ENCODE measurements at places on chromosomes 3 and 15.

GRCh38 chr15:70418943-70419342, 321.2 kb upstream of the TLE3 start:
- H3K27ac ChIP-seq: no peak overlapping the region
- DNase-seq: no peak

- peaks cover 18% of the 10 kb centered on the region for H3K36me3 ChIP-seq
- peaks cover 68% of the 10 kb centered on the region for H3K4me1 ChIP-seq
- peak within 1 kb of the TSS; percentile 99 for H3K4me3 ChIP-seq
Measured at GRCh38 chr3:111998636-111999483, at the start of gene TAGLN3. Gene TAGLN3, plus strand, starts transcription at chr3:111998922. Its CDS starts 501 bp downstream, at chr3:111999423.

- H3K4me1 ChIP-seq: peaks cover 16% of the 10 kb centered on the region
- H3K27me3 ChIP-seq: no peaks in the 10 kb centered on the region
- H3K27ac ChIP-seq: no peak overlapping the region
- no peak overlapping the region for H3K4me3 ChIP-seq
- no peak for DNase-seq
Measured at GRCh38 chr15:100763835-100764750, 115.5 kb upstream of the ALDH1A3 start.

- no peak overlapping the region for H3K4me3 ChIP-seq
- no peaks in the 10 kb centered on the region for H3K27me3 ChIP-seq
- H3K27ac ChIP-seq: no peak overlapping the region
- no peaks in the 10 kb centered on the region for H3K36me3 ChIP-seq
Measured at GRCh38 chr3:103127098-103127630, 692.3 kb downstream of the ZPLD1 start.

DNA sequence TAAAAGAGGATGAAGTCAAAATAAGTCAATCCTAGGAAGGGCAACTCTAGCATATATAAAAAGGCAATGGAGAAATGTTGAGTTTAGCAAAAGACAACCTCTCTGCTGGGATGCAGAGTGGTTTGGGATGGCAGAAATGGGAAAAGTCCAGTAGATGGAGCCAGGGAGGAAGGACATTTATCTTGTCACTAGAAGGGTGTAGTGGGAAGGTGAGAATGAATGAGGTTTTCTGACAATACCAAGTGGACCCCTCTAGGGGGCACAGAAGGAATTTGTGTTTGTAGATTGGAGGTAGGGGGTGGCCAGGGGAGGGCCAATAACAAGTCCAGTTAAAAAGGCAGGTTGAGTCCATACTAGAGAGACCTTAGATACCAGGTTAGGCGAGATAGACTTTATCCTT, 80.0 kb downstream of the THSD4 start:
- H3K36me3 ChIP-seq: no peaks in the 10 kb centered on the region
- no peaks in the 10 kb centered on the region for H3K27me3 ChIP-seq
- H3K4me1 ChIP-seq: no peaks in the 10 kb centered on the region
- H3K27ac ChIP-seq: no peak overlapping the region

- H3K36me3 ChIP-seq: no peaks in the 10 kb centered on the region
- DNase-seq: no peak
- H3K4me1 ChIP-seq: no peaks in the 10 kb centered on the region
- no peak overlapping the region for H3K4me3 ChIP-seq
- no peak overlapping the region for H3K27ac ChIP-seq
Measured at GRCh38 chr3:38620236-38620635, 29.3 kb downstream of the SCN5A start.

GRCh38 chr3:142213298-142213697, 12.1 kb downstream of the GK5 start:
- no peak overlapping the region for H3K4me3 ChIP-seq
- H3K36me3 ChIP-seq: peaks cover 11% of the 10 kb centered on the region
- DNase-seq: no peak
- H3K27me3 ChIP-seq: no peaks in the 10 kb centered on the region
- peaks cover 9% of the 10 kb centered on the region for H3K4me1 ChIP-seq

- no peak for DNase-seq
- H3K27me3 ChIP-seq: no peaks in the 10 kb centered on the region
- peaks cover 6% of the 10 kb centered on the region for H3K4me1 ChIP-seq
- H3K36me3 ChIP-seq: no peaks in the 10 kb centered on the region
- no peak overlapping the region for H3K27ac ChIP-seq
- H3K4me3 ChIP-seq: no peak overlapping the region
Measured at GRCh38 chr3:58464866-58465265, 27.0 kb upstream of the KCTD6 start.

GRCh38 chr3:192821161-192821560, 93.8 kb upstream of the FGF12 start:
- H3K4me1 ChIP-seq: peaks cover 22% of the 10 kb centered on the region
- no peak for DNase-seq
- peaks cover 2% of the 10 kb centered on the region for H3K36me3 ChIP-seq
- no peaks in the 10 kb centered on the region for H3K27me3 ChIP-seq
- H3K27ac ChIP-seq: no peak overlapping the region

GRCh38 chr15:79680720-79681119, 216.1 kb downstream of the MTHFS start:
- H3K36me3 ChIP-seq: no peaks in the 10 kb centered on the region
- peak overlapping the region; percentile 44 for H3K27ac ChIP-seq
- no peak for DNase-seq
- H3K27me3 ChIP-seq: peaks cover under 1% of the 10 kb centered on the region
- H3K4me1 ChIP-seq: peaks cover 13% of the 10 kb centered on the region

- H3K27ac ChIP-seq: no peak overlapping the region
- H3K27me3 ChIP-seq: peaks cover 7% of the 10 kb centered on the region
- H3K36me3 ChIP-seq: peaks cover 16% of the 10 kb centered on the region
- DNase-seq: no peak
- H3K4me1 ChIP-seq: no peaks in the 10 kb centered on the region
Measured at GRCh38 chr15:101266787-101267186, 10.5 kb downstream of the SELENOS start.

DNA sequence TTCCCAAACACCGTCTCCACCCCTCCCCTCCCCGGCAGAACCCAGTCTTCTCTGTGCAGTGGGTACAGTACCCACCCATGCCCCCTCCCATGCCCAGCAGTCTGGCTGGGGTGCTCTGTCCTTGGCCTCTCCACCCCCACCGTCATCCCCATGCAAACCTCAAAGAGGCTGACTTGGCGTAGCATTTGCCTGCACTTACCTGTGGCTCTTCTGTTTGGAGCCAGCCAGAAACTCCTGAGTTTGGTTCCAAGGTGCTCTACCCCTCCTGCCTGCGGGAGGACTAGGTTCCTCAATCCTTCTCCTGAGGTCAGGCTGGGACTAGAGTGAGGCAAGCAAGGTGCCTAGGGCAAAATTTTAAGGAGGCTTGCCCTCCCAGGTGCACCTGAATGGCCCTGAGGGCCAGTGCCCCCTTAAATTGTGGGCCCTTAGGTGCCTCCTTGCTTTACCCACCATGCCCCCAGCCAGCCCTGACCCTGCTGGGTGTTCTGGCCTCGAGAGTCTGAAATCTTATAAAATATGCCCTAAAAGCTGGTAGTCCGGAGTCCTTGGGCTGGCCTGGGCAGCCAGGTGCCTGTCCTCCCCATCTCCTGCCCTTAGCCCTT, 47.1 kb upstream of the C15orf39 start:
- H3K36me3 ChIP-seq: no peaks in the 10 kb centered on the region
- H3K4me1 ChIP-seq: no peaks in the 10 kb centered on the region
- no peak for DNase-seq
- no peak overlapping the region for H3K4me3 ChIP-seq

DNA sequence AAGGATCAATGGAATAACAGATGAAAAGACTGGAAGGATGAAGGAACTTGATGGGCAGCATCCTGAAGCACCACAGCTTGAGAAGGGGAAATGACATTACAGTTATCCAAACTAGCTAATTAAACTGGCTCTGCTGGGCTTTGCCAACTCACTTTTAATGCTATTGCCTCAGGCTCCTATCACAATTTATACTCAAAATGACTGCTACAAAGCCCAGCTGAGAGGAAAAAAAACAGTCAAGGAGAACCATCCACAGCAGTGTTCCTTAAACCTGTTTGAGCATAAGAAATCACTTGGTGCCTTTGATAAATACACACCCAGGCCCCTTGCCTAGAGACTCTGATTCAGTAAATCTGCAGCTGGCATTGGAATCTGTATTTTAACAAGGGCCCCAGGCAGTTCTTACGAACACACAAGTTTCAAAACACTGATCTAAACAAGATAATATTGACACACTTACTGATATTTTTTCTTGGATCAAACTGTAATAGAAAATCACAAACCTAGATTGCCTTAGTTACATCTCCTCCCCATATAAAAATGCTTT, 85.8 kb downstream of the MB21D2 start:
- no peak overlapping the region for H3K27ac ChIP-seq
- no peak for DNase-seq
- H3K27me3 ChIP-seq: no peaks in the 10 kb centered on the region
- H3K36me3 ChIP-seq: peaks cover 2% of the 10 kb centered on the region

GRCh38 chr3:197355713-197356112, 57.3 kb upstream of the DLG1 start:
- peaks cover 2% of the 10 kb centered on the region for H3K27me3 ChIP-seq
- H3K36me3 ChIP-seq: peaks cover 12% of the 10 kb centered on the region
- DNase-seq: no peak

DNA sequence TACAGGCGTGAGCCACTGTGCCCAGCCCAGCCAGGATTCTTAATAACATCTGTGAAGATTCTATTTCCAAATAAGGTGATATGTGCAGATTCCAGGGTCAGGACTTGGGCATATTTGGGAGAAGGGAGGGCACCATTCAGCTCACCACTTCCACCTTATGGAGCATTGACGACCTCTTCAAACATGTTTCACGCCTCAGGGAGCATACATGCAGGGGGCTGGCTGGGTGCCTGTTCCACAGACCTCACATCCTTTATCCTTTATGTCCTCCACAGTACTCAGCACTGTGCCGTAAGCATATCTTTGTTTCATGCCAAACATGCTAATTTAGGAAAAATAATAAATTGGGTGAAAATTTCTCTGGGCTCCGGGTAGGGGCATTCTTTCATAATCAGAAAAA, 229.0 kb downstream of the THSD4 start:
- no peaks in the 10 kb centered on the region for H3K27me3 ChIP-seq
- peaks cover under 1% of the 10 kb centered on the region for H3K4me1 ChIP-seq
- no peak overlapping the region for H3K4me3 ChIP-seq
- DNase-seq: no peak
- H3K27ac ChIP-seq: no peak overlapping the region
- H3K36me3 ChIP-seq: no peaks in the 10 kb centered on the region

DNA sequence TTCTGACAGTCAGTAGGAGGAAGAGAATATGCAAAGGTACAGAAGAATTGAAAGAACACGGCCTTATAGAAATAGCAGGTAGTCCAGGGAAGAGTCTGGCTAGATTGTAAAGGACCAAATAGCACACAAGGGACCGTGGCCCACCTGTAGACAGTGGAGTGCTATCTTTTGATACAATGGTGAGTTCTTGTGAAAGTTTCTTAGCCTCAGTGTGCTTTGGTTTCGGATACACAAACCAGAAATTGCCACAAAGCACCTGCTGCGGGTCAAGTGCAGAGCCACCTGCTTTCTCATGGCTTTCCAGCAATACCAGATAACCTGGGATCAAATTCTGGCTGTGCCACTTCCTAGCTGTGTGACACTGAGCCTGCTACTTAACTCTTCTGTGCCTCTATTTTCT, 36.6 kb upstream of the TUBGCP5 start:
- no peak overlapping the region for H3K27ac ChIP-seq
- H3K4me3 ChIP-seq: no peak overlapping the region
- H3K36me3 ChIP-seq: peaks cover 3% of the 10 kb centered on the region
- DNase-seq: no peak
- H3K27me3 ChIP-seq: peaks cover 19% of the 10 kb centered on the region

DNA sequence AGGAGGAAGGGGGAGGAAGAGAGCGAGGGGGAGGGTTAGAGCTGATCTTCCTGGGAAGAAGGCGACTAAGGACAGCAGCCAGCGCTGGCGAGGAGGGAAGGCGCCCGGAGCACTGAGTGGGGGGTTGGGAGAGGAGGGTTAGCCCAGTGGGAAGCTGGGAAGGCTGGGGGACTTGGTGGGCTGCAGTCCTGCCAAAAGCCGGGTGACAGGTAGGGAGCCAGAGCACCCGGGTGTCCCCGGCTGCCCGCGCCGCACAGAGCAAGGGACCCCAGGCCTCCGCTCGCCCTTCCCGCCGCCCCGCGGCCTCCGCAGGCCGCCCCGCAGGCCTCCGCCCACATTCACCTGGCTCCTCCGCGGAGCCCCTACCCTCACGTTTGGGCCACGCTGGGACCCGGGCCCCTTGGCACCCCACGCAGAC, 448 bp downstream of the SLC12A8 start:
- H3K27ac ChIP-seq: no peak overlapping the region
- DNase-seq: peak; percentile 21
- H3K27me3 ChIP-seq: peaks cover 53% of the 10 kb centered on the region

DNA sequence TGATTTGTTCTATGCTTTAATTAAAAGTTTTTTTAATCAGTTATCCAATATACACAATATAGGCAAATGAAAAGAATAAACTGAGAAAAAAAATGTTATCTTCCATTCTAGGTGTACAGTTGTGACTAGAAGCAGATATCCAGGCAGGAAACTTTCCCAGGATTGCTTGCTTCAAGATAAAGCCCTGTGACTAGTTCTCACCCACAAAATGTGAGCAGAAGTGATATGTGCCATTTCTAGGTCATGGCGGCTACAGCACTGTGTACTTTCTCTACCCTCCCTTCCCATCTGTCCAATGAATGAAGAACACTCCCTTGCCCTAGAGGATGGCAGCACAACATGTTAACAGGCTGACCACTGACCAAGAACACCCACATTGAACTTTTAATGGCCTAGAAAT, 110.5 kb upstream of the STT3B start:
- H3K27me3 ChIP-seq: no peaks in the 10 kb centered on the region
- DNase-seq: no peak
- H3K36me3 ChIP-seq: peaks cover 9% of the 10 kb centered on the region
- peaks cover 12% of the 10 kb centered on the region for H3K4me1 ChIP-seq

- peaks cover 36% of the 10 kb centered on the region for H3K4me1 ChIP-seq
- H3K36me3 ChIP-seq: no peaks in the 10 kb centered on the region
- H3K27me3 ChIP-seq: peaks cover 16% of the 10 kb centered on the region
- DNase-seq: no peak
Measured at GRCh38 chr15:70761046-70761445, 2.3 kb downstream of the UACA start.

DNA sequence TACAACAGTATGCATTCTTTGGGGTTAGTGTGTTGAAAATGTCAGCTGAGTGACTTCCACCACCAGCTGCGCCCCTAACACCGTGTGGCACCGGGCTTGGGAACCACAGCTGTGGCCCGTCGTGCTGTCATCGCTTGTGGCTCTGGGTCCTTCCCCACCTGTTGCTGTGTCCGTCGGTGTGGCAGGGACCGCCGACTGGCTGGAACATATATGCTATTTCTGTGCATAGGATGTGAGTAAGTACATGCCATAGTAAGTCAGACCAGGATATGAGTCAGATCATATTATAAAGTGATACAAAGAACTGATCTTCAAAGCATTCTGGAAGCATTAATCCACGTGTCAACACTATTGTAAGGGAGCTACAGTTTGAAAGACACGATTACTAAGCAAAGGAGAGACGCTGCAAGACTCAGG, 31.9 kb downstream of the EHD4 start:
- no peak for DNase-seq
- no peaks in the 10 kb centered on the region for H3K27me3 ChIP-seq
- no peak overlapping the region for H3K4me3 ChIP-seq
- H3K27ac ChIP-seq: no peak overlapping the region

- no peaks in the 10 kb centered on the region for H3K4me1 ChIP-seq
- no peaks in the 10 kb centered on the region for H3K27me3 ChIP-seq
- H3K4me3 ChIP-seq: no peak overlapping the region
- H3K36me3 ChIP-seq: no peaks in the 10 kb centered on the region
Measured at GRCh38 chr3:5798809-5799208, 611.3 kb downstream of the EDEM1 start.

Measured in neural crest cell (in vitro differentiated cells).